Right forelimb (tissue), 1 donor: ENCODE measurements at places on chromosomes 11 and 22.

DNA sequence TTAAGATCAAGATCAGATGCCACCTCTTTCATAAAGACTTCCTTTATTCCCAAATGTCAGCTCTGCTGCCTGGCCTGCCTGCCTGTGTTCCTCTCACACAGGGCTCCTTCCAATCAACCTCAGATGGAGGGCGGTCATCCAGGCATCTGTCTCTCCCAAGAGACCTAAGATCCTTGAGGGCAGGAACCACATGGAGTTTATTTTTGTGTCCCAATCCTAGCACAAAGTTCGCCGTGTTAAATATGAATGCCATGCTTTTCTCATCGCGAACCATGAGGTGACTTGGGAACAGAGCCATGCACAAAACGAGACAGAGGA, 72.7 kb upstream of the ARFGAP3 start:
- no peak for DNase-seq

DNA sequence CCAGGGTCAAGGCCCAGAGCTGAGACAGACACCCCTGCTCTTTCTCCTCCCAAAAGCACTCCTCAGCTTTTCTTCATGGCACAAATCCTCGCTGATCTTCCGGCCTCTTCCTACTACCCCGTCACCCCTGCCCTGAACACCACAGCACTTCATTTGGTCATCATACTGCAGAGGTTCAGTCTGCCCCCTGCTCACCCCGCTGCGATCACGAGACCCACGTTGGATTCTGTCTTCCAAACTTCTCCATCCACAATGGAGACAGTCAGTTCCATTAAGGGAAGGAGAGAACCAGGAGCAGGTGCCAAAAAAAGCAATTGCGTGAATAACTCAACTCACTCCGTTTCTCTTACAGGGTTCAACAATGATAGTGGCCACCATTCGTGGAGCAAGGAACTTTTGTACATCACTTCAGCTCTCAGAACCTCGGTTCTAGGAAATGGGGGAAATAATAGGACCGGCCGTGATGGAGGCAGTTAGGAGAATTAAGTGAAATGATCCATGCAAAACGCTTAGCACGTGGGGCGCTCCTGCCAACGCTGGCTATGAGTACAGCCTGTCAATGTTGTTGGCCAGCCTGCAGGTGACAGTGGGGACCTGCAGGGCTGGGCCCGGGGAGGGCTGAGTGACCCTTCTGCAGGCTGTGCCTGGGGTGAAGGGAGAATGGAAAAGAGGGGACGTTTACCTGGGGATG, 45.9 kb downstream of the MN1 start:
- no peak for DNase-seq

- no peak for DNase-seq
These were observed 103.2 kb downstream of the ETS1 start for GRCh38 chr11:128484172-128484571.

GRCh38 chr11:35235936-35236666, 97.1 kb downstream of the CD44 start:
- no peak for DNase-seq

GRCh38 chr11:17816232-17816931, 81.8 kb downstream of the KCNC1 start:
- no peak for DNase-seq

DNA sequence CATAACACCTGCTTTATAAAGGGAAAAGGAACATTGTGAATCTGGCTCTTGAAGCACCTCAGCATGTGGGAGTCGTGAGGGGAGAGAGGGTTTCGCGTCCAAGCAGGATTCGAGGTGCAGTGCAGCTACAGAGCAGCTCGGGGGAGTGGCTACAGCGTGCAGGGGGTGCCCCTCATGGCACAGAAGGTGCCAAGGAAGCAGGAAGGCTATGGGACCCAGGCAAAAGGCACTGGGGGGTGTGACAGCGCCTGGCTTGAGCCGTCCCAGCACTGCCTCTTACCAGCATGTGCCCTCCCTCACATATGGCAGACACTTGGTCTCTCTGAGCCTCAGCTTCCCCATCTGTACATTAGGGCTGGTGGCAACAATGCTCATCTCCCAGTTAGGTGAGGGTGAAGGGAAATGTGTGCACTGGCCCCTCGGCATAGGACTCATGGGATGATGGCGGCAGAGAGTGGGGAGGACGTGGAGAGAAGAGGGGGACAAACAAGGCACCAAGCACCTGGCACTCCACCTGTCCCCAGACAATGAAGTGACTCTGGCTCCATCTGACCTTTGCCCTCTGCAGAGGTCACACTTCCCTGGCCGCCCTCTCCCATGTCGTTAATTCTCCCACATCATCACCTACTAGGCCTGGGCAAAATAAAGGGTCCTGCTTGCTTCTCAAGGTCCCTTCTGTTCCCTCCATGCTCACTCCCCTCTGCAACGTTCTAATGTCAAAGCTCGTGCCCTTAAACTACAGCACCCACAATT, 10.4 kb downstream of the TNKS1BP1 start:
- DNase-seq: no peak

DNA sequence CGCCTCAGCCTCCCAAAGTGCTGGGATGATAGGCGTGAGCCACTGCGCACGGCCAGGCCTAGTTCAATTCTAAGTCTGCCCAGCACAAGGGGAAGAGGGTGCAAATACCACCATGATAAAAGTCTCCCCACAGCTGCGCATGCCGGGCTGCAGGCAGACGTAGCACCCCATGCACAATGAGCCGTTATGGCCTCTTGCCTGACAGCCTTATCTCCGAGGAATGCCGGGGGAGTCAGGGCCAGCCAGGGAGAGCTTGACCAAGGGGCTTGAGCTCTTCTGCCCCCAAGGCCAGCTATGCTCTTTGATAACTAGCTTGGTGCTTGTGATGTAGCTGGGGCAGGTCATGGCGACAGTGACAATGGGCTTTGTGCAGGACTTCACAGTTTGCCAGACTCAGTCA, 13.7 kb upstream of the SCUBE1 start:
- DNase-seq: no peak

GRCh38 chr11:133865466-133865865, 20.2 kb upstream of the SPATA19 start:
- DNase-seq: no peak

DNA sequence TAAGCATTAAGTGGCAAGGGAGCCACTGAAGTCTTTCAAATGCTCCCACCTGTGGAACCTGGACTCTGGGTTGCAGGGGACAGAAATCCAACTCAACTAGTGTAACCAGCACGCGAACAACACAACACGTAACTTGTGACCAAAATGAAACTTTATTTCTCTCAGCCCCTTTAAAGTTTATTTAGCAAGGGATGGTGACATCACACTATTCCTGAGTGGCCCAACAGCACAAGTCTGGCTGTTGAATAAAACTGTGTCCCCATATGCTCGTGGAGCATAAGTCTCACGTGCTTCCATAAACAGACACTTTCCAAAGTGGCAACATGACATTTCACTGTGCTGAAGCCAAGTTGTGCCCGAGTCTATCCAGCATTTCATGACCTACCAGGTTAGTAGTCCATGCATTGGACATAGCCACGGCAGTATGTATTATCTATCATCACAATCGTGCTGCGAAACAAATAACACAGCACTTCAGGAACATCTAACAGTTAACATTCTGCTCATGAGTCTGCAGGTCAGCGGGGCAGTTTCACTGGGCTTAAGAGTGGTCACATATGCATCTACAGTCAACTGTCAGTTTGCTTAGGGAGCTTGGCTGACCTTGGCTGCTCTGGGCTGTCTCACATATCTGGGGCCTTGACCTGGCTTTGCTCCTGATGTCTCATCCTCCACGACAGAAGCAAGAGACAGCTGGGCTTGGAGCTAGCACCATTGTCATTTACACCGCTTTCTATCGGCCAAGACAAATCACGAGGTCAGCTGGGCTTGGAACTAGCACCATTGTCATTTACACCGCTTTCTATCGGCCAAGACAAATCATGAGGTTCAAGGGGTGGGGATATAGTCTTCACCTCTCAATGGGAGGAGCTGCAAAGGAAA, 35.0 kb upstream of the LMO2 start:
- DNase-seq: no peak

GRCh38 chr22:29073618-29074275, 912 bp downstream of the KREMEN1 start:
- DNase-seq: peak; percentile 61

GRCh38 chr11:124869856-124870387, 4.7 kb downstream of the ROBO3 start:
- no peak for DNase-seq

- DNase-seq: no peak
These were observed 27.5 kb downstream of the AMOTL1 start for GRCh38 chr11:94795476-94796189.

DNA sequence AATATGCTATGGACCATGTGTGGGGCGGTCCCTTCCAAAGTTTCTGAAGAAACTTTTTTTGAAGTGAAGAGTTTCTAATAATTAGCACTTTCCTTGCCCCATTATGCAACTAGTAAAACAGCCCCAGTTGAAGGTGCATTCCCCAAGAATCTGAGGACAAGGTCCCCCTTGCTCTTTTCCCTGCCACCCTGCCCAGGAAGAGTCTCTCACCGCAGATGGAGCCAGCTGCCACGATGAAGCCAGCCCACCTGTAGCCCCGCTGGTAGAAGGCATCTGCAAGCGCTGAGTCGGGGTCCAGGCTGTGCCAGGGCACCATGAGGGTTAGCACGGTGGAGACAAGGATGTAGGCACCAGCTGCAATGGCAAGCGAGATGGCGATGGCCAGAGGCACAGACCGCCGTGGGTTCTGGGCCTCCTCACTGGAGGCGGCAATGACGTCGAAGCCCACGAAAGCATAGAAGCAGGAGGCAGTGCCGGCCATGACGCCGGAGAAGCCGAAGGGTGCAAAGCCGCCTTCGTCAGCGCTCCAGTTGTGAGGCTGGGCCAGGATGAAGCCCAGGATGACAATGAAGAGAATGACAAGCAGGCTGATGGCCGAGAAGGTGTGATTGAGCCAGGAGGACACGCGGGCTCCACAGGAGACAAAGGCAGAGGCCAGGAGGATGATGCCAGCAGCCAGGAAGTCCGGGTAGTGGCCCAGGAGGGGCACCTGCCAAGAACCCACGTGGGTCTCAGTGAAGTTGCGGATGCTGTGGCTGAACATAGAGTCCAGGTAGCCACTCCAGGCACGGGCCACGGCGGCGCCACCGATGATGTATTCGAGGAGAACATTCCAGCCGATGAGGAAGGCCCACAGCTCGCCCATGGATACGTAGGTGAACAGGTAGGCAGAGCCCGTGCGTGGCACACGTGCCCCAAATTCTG, 1.5 kb downstream of the SLC7A4 start:
- no peak for DNase-seq

- DNase-seq: no peak
These were observed 57.3 kb downstream of the WNT7B start for GRCh38 chr22:45919504-45920286.

- DNase-seq: no peak
These were observed 12.4 kb downstream of the ADM start for GRCh38 chr11:10317151-10317755.

GRCh38 chr11:11407763-11408084, 54.7 kb upstream of the CSNK2A3 start:
- no peak for DNase-seq

DNA sequence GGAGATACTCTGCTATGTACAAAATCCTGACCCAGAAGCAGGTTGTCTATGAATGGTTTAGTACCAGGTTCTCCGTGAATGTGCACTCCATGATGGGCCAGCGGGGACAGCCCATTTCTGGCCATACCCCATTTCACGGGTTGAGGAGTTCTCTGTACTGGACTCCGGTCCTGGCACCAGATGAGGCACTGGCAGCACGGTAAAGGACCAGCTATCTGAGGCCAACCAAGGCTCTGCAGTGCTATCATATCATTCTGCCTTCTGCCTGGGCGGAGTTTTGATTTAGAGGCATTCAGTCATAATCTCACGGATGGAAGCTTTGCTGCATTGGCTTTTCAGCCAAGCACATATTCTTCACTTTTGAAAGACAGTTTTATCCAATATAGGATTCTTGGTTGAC, 18.5 kb upstream of the KMT5B start:
- DNase-seq: no peak

- no peak for DNase-seq
These were observed 33.4 kb upstream of the LYVE1 start for GRCh38 chr11:10601837-10602236.

DNA sequence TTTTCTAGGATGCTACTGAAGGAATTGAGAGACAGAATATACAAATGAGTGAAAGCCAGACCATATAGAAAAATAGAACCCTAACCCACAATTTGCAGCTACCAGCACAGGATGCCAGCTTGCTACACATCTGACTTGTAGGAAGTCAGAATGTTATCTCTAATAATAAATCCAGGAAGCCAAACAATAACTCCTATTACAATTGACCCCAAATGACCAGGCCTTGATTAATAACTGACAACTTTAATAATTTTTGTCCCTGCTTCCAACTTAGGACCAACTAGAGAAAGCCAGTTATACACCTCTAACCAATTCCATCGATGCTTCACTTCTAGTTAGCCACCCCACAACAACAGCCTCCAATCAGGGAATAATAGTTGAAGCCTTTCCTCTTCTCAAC, 193.4 kb downstream of the CASP12 start:
- DNase-seq: no peak

GRCh38 chr11:132864811-132865576, 667.3 kb downstream of the OPCML start:
- no peak for DNase-seq

GRCh38 chr22:48338793-48339705, 1488.6 kb downstream of the BRD1 start:
- no peak for DNase-seq

DNA sequence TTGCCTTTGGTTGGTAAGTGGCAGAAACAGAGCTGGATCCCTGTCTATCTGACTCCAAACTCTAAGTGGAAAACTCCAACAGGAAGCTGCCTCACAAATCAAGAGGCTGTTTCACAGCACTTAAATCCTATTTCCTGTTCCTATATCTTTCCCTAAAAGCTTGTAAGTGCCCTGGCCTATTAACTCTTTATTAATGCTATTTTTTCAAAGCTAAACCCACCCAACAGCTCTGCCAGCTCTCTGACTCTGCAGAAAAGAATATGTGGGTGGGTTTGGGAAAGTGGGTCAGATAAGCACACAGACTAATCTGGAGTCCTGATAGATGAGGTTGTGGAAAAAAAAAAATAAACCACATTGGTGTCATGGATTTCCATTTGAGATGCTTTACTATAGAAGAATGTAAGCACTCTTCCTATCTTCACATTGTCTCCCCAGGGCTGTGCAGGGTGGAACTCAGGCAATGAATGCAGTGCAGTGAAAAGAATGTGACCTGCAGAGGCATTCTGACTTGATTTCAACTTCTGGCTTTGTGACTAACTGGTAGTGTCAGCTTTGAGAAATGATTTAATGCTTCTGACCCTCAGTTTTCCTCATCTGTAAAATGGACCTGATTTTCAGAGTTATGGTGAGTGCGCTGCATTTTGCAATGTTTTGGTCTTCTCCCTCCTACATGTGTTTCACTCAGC, 125.6 kb downstream of the AASDHPPT start:
- no peak for DNase-seq

GRCh38 chr11:14449302-14449714, 50.3 kb downstream of the COPB1 start:
- DNase-seq: no peak

GRCh38 chr22:18979957-18980356, 43.9 kb upstream of the PRODH start:
- no peak for DNase-seq

- DNase-seq: no peak
These were observed 46.5 kb downstream of the FEZ1 start for GRCh38 chr11:125449565-125449964.

- peak; percentile 70 for DNase-seq
These were observed 371 bp downstream of the SMCO4 start for GRCh38 chr11:93542811-93543229.

- DNase-seq: no peak
These were observed 31.2 kb downstream of the ALG9 start for GRCh38 chr11:111840143-111840542.

- DNase-seq: no peak
These were observed 17.5 kb downstream of the GLB1L2 start for GRCh38 chr11:134349109-134349801.

- DNase-seq: no peak
These were observed 1.1 kb upstream of the PLXNB2 start for GRCh38 chr22:50308597-50308935.
